Stimulated activated CD4-positive, alpha-beta T cell treated with anti-CD3 and anti-CD28 coated beads, Interleukin-15, amount 100 ng/mL, for 48 hours (primary cell): ENCODE measurements at places on chromosomes 7 and 10.

- no peak for DNase-seq
Measured at GRCh38 chr10:50358411-50358810, 107.1 kb upstream of the ASAH2 start.

DNA sequence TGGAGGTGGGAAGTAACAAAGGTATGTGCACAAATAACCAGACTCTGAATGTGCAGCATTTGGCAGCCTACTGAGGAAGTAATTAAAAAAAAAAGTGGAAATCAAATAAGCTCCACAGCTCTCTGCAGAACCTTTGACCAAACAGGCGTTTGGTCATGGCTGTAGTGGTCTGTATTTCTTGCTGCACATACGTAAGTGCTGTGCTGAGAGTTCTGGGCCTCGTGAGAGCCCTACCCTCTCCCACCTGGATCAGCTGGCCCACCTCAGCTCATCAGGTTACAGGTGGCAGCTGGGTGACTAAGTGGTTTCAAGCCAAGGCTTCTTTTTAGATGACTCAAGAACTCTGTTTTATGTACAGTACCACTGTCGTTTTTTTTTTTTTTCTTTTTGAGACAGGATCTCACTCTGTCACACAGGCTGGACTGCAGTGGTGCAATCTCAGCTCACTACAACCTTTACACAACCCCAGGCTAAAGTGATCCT, 178.2 kb upstream of the KLF6 start:
- DNase-seq = no peak

DNA sequence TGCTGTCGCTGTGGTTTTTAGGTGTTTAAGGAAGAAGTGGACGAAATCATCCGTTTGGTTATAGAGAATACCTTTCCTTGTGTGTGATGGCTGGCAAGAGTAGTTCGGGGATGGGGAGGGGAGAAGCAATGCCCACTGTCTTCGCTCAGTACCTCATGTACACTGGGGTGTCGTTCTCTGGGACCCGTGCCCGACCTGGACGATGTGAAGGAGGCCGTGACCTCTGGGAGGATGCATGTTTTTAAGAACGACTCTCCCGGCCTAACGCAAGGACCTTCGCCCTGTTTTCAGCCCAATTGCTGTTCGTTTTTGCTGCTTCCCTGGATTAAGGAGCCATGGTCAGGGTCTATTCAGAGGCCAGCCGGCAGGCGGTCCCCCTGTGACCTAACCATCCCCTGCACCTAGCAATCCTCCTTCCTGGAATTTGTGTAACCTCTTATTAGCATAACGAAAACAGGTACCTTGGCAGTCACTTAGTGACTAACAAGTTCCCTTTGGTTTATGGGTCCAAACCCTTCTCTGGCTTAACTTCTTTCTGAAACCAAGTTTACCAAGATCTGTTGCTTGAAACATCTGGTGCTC, 1.3 kb downstream of the NFE2L3 start:
- DNase-seq = no peak

DNA sequence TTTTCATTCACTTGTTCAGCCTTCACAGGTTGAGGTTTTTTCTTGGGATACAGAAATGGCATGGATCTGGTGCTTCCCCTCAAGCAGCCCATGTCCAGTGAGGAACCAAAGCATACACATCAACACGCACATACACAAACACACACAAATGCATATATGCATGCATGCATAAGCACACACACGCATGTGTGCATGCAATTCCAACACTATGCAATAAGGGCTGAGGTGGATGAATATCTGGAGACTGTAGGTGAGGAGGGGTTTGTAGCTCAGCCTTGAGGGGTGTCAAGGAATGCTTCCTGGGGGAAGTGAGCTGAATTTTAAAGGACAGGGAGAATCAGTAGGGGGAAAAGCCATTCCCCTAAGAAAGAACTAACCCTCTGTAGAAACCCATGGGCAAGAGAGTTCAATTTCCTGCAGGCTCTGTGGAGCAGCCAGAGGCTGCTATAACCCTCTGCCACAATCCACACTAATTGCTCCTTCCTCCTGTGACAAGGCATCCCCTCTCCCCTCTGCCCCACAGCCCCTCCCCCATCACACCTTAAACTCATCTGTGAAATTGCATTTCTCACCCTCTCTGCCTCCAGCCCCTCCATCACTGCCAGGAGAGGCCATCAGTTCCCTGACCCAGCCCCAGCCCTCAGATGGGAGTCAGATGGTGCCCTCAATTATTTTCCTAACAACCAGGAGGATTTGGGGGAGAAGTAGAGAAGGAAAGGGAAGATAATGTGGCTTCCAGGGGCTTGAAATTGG, 316.4 kb downstream of the RPS24 start:
- no peak for DNase-seq

DNA sequence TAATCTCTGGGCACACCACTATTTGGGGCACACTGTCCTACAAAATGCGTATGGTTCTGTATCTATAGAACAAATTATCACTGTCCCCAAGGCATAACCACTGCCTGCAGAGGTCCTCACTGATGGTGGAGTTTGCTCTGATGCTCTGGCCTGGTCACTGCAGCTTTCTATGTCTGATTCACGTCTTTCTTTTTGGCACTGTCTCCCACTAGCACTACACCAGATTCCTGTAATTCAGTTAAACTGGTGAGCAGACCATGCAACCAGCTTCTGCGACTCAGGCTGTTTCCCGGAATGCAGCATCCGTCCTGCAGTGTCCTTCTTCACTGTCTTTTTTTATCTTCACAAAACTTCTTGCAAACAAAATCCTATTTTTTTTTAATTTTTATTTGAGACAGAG, 112.8 kb downstream of the KLF6 start:
- DNase-seq = no peak

- DNase-seq = no peak
Measured at GRCh38 chr7:99829524-99830160, 1.8 kb downstream of the CYP3A43 start.

DNA sequence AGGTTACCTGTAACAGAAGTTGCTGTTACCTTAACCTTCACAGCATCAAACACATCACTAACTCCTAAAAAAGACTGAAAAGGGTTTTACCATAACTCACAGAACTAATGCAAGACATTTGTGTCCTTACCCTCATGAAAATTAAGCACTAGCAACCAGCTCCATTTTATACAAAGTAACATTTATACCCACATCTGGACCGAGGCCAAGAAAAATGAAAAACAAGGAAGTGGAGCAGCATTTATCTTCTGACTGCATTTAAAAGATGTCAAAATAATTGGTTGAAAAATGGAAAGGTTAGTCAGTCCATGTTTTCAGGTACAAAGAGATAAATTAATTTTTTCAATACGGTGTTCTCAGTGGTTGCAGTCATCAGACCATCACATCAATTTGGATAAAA, 3.1 kb upstream of the RBP4 start:
- DNase-seq = no peak

DNA sequence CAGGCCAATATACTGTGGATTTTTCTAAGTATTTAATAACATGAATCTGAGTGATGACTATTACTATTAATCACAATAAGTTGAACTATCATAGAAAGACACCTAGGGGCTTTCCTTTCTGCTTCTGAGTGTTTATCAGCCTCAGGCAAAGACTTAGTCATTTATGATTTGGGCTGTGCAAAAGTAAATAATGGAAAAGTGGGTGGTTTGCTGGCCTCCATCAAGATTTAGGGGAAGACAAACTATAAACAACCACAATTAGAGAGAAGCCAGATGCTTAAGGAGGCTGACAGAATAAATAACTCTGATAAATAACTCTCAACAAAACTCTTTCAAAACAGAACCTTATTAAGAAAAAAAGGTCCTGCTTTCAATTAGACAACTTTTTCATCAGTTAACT, 64.7 kb downstream of the MACC1 start:
- DNase-seq = no peak

DNA sequence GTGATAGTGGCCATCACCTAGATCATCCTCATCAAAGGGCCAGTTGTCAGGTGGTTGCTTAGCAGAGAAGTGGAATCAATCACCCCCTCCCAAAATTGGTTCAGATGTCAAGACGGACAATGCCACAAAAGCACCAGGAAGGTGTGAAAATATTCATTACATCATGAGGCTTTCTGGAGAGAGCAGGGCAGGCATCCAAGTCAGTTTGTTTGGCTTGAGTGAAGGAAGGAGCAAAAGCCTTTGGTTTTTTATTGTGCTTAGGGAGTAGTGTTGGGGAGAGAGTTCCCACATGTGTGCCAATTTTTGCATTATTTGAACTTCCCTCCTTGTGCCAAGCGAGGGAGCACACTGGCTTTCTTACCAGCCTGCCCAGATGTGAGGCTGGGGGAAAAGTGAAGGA, 1082.9 kb downstream of the LRMDA start:
- no peak for DNase-seq

DNA sequence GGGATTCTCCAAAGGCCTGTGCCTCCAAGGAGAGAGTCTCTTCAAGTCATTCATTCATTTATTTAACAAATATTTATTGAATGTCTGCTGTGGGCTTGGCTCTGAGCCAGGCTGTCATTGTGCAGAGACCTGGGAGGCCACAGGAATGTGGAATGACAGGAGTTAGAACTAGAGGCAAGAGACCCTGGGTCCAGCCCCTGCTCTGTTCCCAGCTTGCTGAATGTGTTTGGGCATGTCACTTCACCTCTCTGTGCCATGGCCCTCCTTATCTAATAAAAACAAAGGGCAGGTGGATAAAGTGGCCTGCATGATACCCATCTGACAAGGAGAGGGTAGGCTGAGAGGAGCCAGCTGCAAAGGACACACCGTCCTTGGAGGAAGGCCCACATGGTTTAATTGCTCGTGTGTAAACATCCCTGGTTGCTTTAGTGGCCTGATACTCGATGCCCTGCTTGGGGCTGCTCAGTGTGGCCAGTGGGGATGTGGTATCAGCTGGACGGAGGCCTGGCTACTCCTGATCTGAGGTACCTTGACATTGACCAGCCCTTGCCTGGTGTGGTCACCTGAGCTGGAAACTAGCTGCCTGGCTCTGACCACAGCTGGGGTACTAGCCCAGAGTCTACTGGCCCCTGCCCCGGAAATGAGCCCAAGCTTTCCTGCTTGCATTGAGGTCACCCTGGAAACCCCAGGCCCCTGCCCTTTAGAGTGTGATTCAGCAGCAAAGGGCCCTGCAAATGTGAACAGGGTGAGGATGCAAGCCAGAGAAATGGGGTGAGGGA, 116.2 kb downstream of the CDH23 start:
- no peak for DNase-seq

- DNase-seq = no peak
Measured at GRCh38 chr7:31741852-31742251, 54.8 kb downstream of the PPP1R17 start.

DNA sequence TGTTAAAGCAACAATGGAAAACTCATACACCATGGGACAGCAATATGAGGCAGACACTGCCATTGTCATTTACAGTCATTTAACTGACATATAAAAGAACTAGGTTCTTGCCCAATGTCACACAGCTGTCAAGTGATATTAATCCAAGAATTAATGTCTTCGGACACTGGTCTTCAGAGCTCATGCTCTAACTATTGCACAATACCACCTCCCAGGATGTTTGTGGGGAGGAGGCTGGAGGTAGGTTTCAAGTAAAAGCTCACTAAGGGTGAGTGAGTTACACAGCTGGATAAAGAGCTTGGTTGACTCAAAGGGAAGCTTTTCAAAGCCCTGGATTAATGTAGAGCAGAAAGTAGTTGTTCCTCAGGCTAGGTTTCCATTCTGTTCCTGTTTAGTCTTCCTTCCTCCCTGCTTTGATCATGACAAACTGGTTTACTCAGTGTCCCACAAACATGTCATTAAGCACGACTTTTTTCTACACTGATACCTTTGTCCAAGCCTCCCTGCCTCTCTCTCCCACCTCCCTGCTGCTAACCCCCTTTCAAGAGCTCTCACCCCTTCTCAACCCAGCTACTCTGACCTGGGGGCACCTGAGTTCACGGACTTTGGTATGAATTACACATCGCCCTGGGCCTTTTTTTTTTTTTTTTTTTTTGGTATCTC, 987 bp upstream of the EXOC6 start:
- no peak for DNase-seq

- no peak for DNase-seq
Measured at GRCh38 chr7:55086413-55087201, 67.8 kb downstream of the EGFR start.

- DNase-seq = no peak
Measured at GRCh38 chr10:84537447-84537931, 209.1 kb downstream of the CCSER2 start.

DNA sequence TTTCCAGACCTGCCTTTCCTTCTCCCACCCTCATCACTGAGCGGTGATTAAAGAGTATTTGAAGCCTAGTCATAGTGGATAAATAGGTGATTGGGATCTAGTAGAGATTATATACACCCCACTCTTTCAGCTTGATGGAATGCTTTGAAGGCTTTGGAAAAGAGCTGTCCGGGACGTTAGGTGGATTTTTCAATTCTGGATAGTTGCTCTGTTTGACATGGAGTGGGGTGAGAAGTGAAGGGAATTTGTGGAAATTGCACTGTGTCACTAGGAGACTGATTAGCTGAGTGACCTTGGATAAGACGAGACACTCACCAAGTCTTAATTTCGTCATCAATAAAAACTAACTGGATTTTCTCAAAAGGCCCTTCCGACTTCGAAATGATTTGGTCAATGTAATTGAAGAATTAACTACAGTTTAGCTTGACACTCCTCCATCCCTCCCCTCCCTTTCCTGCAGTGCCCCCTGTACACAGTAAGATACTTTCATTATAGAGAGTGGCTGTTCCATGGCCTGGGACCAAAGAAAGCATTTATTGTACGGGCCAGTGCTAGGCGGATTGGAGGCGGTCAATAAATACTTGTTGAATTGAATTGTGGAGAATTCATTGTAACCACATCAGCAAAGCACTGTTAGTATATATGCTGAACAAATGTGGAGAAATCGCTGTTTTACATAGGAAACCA, 962 bp downstream of the ZKSCAN1 start:
- DNase-seq = no peak

- DNase-seq = no peak
Measured at GRCh38 chr10:28690545-28690944, 13.2 kb downstream of the BAMBI start.

DNA sequence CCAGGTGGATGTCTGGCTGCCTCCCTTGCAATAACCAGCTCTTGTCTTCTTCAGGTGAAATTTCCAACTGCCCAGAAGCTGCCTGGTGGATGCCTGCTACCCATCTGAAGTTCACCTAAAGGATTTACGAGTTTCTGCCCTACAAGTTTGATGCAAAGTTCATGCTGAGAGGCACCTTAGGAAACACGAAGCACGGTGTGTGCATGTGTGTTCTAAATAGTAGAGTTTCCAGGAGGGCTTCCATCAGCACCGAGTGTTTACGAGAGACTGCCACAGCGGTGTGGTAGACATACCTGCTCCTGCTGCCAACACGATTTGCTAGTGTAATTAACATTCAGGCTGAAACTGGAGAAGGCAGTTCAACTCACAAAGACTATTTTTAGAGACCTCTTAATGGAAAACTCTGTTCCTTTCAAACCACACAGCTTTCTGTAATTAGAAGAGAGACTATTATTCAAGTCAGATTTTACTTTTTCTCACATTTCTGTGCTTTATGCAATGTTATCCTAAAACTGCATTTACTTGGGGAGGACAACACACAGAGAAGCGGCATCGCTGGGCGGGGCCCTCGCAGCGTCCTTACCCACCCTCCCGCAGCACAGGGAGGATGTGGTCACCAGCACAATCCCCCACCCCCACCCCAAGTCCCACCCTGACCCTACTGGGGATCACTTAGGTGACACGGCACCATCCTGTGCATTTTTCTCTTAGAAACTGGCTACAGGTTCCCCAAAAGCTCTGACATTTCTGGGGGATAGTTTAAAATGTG, 15.5 kb upstream of the CPXM2 start:
- DNase-seq = no peak
